ENCODE measurements at places on chromosomes 7 and 10.

DNA sequence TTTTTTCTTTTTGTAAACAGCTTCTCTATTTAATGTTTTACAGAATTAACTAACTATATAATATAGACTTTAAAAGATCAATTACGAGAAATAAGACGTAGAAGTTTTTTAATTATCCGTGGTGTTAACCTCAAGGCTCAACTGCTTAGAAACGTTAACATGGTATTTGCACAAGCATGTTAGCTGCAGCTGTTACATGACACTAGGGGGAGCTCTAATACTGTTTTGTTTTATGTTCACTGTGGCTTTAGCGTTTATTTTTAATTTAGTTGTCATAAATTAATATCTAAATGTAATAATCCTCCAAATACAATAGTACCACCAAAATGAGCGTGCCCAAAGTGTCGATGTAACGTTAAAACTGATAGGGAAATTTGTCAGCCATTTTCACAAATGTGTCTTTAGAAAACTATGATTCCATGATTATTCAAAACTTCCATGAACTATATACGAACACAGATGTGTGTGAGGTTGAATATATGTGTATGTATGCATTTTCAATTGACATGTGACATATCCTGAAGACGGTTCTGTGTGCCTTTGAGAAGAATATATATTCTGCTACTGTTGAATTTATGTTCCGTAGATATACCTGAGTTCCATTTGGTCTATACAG, 828.8 kb upstream of the MBL2 start:
- DNase-seq, result peak; percentile 19

DNA sequence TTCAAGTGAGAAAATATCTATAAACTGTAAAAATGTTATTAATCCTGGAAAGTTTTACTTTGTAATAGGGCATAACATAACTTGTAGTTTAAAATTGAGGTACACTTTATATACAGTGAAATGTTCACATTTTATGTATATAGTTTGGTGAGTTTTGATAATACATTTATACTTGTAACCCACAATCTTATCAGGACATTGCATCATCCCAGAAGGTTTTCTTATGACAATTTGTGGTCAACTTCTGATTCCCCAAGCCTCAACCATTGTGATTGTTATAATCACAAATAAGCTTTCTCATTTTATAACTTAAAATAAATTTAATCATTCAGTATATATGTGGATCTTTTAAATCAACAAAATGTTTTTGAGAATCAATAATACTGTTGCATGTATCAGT, 151.1 kb downstream of the TFPI2 start:
- DNase-seq, result no peak

GRCh38 chr10:79020015-79020491, 48.7 kb upstream of the ZMIZ1 start:
- DNase-seq, result no peak

- no peak for DNase-seq
These were observed 22.3 kb downstream of the ZNF518A start for GRCh38 chr10:96152437-96152836.

DNA sequence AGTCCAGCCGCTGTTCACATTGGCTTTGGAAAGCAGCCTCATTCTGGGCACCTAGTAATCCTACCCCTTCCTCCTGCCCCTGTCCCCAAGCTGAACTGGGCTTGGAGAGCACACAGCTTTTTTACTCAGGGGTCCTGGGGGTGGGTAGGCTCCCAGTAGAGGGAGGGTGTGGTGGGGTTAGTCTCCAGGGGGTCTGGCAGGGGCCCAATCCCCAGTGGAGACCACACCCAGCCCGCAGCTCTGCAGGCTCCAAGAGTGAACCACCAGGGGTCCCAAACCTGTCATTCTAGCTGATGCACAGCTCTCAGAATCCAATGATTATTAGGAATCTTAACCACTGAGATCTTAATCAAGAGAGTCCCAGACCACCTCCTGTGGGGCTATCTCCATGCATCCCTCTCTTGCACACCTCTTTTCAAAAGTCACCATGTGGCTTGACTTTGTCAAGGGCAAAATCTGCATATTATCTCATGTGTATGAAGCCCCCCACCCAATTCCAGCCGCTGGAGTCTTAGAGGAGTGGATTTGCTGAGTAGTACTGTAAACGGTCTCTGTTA, 2.7 kb downstream of the HOXA11 start:
- no peak for DNase-seq

All from cerebellar cortex (tissue), 1 donor.